Umbilical cord (tissue), 2 donors: ENCODE measurements at places on chromosomes 3 and 15. TPM values are rescaled to one million over a fixed set of nuclear protein-coding genes. Genes with fewer than 3 reads are reported as not detected.

The CEMIP gene
- 2.4 TPM for total RNA-seq

DNA sequence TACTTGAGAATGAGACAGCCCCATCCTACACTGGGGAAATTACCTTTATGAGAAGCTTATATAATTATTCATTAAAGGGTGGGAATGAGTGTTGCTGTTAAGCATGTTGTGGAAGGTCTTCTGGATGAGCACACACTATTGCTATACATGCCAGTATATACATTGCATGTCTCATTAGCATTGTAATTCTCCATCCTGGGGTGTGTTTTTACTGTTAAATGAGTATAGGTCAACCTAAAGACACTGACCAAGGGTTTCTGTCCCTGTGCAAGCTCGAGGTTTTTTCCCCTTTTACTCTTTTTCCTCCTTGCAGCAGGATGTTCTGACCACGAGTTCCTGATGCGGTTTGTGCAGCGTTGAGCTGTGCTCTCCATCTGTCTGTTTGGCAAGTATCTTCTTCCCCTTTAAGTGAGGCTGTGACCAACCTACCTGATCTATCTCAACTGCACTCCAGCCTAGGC lies 7.2 kb upstream of the IVD start:
- peak; percentile 41 for DNase-seq

DNA sequence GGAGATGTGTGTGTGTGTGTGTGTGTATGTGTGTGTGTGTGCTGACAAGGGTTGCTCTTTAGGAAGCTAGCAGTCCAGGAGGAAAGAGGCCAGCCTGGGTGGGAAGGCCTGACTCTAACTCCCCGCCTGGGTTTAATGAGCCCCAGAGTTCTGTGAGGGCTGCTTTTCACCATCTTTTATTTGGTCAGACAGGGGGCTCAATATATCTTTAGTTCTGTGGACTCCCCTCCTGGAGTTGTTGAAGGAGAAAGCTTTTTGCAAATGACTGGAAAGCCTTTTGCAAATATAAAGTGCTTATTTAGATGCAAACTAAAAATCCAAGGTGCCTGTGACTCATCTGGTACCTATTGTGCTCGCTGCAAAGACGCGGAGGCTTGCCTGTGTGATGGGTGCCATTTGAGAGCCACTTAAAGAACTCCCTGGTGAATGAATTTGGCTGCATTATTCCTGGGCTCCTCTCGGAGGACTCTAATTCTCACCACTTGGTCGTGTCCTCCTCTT lies 24.5 kb downstream of the DRD3 start:
- DNase-seq = no peak

DNA sequence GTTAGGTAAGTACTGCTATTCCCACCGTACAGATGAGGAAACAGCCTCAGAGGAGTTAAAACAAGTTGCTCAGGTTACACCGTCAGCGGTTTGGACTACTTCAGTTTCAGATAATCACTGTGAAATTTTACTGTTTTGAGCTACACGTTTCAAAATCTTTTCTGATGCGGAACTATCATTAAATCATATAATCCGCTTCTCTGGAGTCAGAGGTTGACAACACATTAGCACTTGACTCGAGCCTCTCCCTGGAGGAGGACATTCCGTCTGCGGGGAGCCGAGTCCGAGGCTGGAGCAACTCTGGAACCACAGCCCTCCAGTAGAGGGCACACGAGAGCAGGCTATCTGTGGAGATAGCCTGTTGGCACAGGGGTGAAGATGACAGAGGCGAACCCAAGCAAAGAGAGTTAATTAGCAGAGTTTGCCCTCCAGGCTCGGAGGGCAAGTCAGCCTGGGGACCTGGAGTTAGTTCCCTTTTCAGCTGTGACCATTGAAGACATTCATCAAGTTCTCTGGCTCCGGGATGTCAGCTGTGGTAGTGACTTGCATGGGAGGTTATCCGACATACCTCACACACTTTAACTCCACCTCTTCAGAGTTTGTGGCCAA lies 131.2 kb downstream of the IGF1R start:
- DNase-seq = peak; percentile 76
